ENCODE measurements at places on chromosomes 6 and 20. TPM values are rescaled to one million over a fixed set of nuclear protein-coding genes. Genes with fewer than 3 reads are reported as not detected.
A peak's percentile ranks its signal among the peaks of the same experiment; 100 is the strongest.

DNA sequence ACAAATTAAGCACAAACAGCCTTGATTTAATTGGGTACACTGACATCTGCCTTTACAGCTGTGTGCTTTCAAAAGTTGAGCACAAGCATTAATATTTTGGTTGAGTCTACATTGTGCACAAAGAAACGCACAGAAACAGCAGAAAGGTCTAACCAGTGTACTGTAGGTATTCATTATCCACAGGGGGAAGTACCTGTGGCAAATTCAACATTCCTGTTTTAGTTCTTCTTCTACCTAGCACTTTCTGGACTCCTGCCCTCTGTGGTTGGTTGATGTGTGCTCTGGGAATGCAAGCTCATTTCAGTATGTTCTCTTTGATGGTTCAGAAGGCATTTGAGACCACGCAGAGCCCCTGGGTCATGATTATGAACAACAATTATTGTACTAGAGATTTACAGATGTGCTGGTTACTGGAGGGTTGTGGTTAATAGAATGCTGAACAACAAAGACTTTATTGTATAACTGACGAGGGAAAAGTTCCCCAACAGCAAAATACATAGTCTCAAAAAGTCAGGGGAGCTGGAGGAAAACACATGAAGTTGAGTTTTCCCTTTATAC is 26.6 kb upstream of the DAAM2 start:
- no peak for DNase-seq

DNA sequence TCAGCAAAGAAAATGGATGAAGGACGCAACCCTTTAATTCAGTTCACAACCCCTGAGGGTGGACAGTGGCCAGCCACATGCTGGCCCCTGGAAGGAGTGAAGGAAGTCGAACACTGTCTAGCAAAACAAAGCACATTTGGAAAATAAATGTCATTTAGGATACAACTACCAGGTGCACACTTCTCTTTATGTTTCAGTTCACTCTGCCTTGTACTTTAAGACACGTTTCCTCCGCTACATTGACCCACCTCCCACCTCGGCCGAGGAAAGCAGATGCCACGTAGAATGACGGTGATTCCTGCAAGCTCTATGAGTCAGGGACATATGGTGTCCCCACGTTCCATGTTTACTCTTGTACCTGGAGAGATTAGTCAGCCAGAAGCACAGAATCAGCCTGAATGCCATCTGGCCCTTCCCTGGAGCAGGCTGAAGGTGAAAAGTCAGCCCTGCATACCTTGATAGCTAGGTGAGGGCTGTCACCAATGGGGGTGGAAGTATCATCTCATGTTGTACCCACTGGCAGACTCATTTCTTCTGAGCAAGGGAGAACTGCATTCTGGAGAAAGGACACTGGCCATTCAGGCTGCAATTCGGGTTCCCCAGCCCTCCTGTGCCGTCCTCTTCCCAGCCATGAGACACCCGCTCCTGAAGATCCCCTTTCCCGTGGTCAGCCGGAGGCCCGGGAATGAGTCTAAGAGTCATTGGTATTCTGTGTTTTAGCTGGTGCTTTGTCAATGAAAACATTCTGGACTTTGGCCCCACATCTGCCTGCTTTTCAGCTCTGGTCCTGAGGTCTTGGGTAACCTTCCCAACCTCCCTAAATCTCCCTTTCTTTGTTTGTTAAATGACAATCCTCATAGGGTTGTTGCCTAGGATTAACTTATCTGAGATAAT is 60.6 kb downstream of the FOXA2 start:
- no peak for DNase-seq

DNA sequence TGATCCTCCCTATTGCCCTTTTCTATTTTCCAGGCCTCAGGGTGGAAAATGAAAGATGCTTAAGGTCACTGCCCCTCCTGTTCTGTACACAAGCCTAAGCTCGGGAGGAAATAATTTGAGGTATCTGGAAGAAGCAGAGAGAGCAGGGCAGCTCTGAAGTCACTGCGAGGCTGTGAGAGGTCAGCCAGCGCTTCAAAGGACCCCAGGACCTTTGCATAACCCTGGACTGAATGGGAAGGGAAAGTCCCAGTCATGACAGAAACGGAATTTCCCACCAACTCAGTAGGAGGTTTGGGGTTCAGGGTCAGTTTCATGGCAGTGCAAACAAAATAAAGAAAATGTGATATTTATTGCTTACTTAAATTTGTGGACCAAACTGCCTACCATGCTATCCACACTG is 58.1 kb downstream of the LRFN2 start:
- DNase-seq: no peak

DNA sequence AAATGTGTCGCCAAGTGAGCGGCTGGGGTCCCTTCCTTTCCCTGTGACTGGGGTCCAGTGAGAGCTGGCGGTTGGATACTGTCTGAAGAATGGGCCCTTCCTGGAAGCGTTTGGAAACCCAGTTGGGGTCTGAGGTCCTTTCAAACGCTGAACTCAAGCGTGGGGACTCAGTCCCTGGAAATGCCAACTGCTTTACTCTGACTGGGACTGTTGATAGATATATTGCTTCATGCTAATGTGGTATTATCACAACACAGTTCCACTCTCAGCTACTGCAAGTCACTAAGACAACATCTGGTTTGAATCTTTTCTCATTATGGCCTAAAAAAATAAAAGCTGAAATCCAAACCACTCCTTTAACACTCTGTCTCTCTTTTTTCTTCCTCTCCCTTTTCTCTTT is 23.7 kb upstream of the PSMF1 start:
- no peak for DNase-seq

DNA sequence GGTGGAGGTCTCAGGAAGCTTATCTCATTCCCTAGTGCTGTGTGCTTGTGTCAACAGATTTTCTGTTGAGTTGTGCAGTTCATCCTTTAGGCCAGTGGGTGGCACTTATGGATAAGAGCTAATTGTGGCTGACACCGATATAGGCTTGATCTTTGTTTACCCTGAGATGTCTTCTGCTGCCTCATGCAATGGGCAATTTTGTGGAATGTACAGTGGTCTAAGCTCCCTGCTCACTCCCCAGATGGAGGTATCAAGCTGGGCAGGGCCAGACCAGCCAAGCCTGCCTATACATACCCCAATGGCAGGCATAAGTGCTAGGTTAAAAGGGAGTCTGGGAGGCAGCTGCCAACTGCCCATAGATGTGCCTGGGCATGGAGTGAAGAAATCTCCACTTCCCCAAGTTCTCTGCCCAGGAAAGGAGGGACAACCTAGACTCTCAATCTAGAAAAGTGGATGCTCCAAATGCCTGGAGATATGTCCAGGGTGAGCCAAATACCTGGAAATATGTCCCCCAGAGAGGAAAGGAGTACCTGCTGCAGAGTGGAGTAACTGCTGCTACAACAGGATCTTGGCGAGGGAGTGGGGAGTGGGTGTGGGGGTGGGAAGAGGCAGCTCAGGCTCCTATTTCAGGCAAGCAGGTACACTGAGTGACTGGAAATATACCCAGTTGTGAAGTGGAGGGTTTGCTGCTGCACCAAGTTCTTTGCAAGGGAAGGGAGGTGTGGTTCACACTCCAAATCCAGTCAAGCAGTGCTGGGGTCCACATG is 53.2 kb upstream of the ARG1 start:
- DNase-seq: peak; percentile 83

GRCh38 chr6:11411593-11411992 is 126.0 kb upstream of the TMEM170B start:
- no peak for DNase-seq

DNA sequence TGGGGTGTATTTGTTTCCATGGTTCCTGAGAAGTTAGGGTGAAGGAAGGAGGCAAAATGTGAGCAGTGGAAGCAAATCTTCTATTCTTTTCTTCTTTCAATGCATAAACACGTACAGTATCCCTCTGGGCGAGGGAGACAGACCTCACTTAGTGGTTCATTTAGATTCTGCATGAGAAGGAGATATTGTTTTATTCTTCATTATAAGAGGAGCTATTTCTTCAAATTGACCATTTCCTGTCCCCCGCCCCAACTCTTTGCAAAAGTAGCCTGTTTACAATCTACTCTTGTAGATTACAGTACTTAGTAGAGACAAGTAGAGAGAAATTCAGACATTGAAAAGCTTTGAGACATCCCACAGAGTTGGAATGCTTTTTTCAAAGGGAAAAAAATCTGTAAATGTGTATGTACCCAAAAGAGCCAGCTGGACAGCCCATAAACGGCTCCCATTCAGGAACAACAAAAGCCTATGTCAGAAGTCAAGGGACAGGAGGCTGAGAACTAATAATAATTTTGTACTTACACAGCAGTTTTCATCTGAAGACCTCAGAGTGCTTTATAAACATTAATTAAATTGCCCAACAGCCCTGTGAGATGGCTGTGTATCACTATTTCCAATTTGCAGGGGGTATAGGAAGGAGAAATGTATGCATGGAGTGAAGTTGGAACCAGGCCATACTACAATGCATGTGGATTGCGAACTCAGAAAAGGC is 23.9 kb downstream of the CD83 start:
- DNase-seq: no peak

DNA sequence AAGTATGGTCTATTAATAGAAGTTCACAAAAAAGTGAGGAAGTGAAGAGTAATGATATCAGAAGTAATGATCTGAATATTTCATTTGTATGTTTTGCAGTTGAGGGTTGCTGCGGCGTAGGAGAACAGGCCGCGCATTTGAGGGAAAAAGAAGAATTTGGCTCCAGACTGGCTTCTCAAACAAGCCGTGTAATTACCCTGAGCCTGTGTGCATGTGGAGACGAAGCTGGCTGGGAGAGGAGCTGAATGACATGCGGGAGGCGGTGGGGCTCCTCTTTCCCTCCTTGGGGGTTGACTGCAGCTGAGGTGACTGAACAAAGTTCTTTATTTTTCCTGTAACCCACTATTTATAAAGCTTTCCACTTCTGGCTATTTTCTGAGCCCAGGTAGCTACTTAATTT is 115.5 kb upstream of the AFDN start:
- no peak for DNase-seq

The SNAP25 gene
- total RNA-seq: 3.6 TPM

The TOX2 gene
- total RNA-seq: 1.4 TPM

The PGM3 gene
- 19.7 TPM for total RNA-seq

The MATN4 gene
- 1.5 TPM for total RNA-seq

The GTSF1L gene
- total RNA-seq: not detected

The SEMG1 gene
- not detected for total RNA-seq

The GPR6 gene
- total RNA-seq: not detected

The SPATS1 gene
- not detected for total RNA-seq

The PNPLA1 gene
- not detected for total RNA-seq

The PSMB8 gene
- total RNA-seq: 342 TPM

The DNAH8 gene
- not detected for total RNA-seq

The COX4I2 gene
- not detected for total RNA-seq
